Skin of body (tissue), 3 donors: ENCODE measurements at places on chromosomes 6 and 20. TPM values are rescaled to one million over a fixed set of nuclear protein-coding genes. Genes with fewer than 3 reads are reported as not detected.

DNA sequence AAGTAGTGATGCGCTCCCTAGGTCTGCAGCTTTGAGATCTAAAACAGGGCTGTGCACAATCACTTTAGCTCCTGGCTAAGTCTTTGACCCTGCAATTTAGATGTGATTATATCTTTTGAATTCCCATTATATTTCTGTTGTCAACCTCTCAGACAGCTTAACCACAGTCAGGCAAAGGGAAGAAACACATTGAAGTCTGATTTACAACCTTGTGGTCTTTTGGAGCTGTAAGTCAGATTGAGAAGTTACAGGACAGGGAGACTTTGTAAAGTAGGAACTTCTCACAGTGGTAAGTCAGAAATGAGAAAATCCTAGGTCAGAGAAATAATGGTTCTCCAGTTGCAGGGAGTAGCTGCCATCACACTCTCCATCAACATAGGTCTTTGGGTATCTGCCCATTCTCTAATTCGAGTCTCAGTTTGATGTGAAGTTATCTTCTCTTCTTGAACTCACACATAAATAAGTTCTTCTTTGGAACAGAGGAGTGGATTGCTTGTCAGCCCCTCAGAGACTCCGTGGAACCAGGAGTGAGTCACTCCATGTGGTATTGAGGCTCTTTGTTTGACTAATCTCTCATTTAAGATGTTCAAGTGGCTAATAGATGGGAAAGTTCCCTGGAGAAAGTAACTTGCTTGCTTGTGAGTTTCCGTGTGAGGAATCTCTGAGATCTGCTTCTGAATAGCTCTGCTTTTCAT is 35.0 kb upstream of the SGK1 start:
- no peak for DNase-seq

DNA sequence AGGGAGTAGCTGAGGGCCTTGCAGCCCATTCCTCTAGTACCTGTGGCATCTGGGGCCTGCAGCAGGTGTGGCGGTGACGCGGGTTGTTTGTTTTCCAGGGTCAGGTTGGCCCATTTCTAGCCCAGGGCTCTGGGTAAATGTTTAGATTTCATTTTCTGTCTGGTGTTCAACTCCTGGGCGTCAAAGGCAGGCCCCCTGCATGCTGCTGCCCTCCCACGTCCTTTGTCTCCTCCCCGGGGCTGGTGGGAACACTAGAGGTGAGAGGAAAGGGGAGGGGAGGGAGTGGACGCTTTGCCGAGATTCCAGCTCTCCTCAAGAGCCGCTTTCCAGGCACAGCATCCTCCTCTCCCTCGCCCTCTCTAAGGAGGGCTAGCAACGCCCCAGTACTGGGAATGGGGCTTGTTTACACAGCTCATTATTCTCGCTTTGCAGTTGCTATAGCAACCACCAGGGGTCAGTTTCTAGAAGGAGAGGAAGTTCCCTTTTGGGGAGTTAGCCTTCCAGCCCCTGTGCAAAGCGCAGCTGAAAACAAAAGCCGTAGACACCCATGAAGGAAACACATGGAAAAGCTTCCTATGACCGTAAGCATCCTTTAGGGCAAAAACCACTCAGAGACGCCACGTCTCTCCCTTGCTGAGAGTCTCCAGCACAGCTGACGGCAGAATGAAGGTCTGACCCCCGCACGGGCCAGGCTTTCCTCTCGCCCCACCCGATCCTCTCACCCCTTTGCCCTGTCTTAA is 170.6 kb downstream of the LY86 start:
- DNase-seq = peak; percentile 74

GRCh38 chr6:115798229-115798628 is 262.5 kb downstream of the FRK start:
- no peak for DNase-seq

DNA sequence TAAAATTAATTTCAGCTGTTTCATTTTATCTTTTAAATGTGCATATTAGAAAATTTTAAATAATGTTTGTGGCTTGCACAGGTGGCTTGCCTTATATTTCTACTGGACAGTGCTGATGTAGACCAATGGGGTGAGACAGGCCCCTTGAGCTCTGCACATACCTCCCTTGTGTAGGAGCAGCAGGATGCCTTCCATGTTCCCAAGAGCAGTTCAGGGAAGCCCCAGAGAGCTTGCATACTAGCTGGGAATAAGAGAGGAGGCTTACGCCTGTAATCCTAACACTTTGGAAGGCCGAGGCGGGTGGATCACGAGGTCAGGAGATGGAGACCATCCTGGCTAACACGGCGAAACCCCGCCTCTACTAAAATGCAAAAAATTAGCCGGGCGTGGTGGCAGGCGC is 61.4 kb downstream of the RFPL4B start:
- DNase-seq = no peak

GRCh38 chr20:10490706-10491105 is 55.6 kb downstream of the SLX4IP start:
- peak; percentile 25 for DNase-seq

DNA sequence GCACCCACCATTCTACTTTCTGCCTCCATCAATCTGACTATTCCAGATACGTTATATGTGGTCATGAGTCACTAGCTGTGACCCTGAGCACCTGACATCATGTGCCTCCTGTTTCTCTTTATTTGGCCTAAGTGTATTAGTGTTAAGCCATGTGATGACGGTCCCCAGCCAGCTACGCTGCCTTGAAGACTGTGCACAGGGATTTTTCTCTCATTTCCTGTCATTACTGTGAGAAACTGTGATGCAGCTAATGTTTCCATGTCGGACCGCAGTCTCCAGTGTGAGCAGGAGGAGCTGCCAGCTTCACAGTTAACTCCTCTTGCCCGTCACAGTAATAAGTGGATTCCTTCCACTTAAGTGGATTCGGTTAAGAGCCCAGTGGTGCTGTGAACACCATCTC is 9.9 kb upstream of the SPATS1 start:
- DNase-seq = peak; percentile 13

DNA sequence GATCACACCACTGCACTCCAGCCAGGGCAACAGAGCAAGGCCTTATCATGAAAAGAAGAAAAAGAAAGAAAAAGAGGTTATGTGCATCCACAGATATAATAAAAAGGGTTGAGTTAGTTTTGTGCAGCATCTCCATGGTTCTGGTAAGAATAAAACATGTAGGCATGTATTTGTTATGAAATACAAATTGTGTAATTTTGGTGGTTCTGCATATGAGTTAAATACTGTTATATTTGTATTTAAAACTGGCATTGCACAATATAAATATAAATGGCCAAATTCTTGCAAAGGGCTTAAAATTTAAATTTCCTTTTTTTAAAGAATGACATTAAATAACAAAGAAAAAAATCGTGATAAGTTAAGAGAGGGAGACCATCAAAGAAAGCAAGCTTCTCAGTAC is 159.1 kb upstream of the PREP start:
- DNase-seq = no peak

DNA sequence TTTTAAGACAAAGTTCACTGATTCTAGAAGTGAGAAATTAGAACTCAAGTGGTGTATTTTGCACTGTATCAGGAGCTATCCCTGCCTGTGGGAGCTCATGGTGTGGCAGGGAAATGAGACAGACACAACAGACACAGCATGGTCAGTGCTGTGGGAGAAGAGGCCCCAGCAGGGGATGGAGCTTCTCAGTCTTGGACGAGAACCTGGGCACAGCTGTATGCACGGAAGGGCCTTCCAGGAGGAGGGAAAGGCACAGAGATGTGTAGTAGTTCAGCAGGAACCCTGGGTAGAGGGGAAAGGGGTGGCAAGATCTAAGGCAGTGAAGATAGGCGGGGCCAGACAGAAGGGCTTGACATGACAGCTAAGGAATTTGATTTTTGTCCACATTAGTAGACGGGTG is 48.8 kb upstream of the KIF25 start:
- no peak for DNase-seq

GRCh38 chr6:107344383-107344782 is 115.0 kb downstream of the PDSS2 start:
- DNase-seq = no peak

- peak; percentile 11 for DNase-seq
These were observed 341.2 kb downstream of the CDKAL1 start for GRCh38 chr6:20875369-20875963.

DNA sequence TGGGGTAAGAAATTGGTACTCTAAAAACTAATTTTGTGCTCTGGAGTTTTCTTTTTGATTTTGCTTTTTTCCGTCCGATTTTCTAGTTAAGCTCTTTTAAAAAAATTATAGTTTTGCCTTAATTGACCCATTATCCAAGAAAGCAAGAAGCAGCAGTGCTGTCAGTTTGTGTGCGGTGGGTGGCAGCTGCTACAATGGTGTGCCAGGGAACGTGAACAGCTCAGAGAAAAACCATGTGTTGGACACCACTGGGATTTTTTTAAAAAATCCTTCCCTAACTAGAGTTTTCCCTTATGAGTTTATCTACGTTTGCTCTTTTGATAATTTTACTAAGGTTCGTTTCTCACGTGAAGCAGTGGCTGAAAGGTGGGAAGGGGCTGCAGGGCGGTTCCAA is 8.0 kb downstream of the MAP3K5 start:
- DNase-seq = no peak

DNA sequence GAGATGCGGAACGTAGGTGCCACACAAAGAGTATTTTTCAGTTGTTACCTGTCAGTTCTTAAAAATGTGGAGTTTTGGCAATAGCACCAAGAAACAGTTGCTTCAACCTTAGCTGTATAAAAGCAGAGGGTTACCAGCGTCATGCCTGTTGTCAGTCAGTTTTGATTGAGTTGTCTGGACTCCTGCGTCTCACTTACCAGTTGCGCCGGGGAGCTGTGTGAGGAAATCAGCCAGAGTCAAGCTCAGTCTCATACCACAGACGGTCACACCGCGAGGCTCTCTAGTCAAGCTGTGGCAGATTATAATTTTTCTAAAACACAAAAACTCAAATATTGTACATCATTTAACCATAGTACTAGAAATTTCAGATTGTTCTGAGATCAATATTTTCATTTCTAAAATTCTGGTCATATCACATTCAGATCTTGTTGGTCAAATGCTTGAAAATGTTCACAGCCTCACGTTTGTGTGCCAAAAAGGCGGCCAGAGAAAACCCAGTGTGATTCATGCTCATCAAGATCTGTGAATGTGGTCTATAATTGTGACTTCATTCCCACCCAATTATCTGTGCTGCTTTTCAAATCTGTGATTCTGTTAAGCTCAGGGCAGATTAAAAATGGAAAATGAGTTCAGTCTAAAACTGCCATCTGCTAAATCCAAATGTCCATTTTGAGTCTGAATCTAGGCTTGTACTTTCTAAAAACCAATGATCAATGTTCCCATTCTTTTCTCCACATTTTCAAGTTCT is 37.5 kb downstream of the SASH1 start:
- DNase-seq = no peak

DNA sequence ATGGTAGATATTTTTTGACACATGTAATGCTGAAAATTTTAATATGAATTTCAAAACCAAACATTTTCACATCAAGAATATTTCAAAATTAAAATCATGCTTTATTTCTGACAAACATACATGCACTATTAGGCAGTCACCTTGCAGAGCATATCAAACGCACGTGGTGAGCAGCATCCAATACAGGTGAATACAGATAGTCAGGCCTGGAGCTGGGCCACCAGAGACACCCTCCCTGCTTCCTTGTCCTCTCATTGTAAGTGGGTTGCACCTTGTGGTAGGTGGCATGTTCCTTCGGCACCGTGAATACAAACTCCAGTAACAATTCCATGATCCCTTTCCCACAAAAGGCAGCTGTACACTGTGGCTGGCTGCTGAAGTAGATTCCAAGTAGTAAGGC is 8.9 kb downstream of the REV3L start:
- DNase-seq = no peak

The NRSN1 gene
- total RNA-seq = 0.39 TPM

The PRELID3B gene
- total RNA-seq = 50.0 TPM

The GRIK2 gene
- 3.7 TPM for total RNA-seq

The CFB gene
- 2.2 TPM for total RNA-seq

The CST2 gene
- total RNA-seq = not detected
